Cortex of kidney (tissue), 1 donor: ENCODE measurements at places on chromosomes 5 and 9.

DNA sequence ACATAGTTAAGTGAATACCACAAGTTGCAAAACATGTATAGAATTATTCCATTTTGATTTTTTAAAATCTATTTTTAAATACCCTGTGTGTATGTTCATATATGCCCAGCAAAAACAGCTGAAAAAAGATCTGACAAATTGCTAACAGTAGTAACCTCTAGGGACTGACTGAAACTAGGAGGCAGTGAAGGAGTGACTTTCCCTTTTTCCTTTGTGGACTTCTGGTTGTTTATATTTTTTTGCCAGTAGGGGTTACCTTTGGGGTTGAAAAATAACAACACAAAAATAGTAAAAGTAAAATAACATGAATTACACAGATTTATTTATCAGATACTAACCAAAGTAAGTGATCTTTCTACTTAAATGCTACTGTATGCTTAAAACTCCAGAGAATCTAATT, 2.9 kb downstream of the MEGF9 start:
- DNase-seq: no peak

DNA sequence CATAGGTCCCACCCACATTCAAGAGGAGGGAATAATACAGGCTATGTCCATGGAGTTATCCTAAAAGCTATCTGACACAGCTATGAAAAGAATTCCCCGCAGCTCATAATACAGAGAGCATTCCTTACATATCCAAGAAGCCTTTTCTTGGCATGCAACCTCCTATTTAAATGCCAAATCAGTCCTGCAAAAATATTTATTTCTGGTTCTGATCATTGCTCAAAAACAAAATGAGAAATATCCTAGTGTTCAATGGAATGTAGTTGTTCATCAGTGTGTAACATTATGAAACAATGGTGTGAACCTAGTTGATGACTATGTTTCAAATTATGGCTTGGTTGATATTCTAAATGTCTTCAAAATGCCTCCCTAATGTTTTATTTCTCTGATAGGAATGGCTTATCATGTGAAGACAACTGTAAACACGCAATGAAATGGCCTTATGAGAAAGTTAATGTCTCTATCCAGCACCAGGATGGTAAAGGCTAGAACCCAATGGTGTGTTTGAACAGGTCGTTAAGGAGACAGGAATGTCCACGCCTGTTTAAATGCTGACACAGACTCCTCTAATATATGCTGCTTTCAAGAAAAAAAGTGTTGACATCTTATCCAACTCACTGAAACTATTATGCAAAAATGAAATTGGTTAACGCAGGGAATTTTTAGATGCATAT, 126.7 kb upstream of the CDH6 start:
- DNase-seq: no peak

GRCh38 chr5:170513856-170514525, 10.2 kb downstream of the KCNIP1 start:
- no peak for DNase-seq

DNA sequence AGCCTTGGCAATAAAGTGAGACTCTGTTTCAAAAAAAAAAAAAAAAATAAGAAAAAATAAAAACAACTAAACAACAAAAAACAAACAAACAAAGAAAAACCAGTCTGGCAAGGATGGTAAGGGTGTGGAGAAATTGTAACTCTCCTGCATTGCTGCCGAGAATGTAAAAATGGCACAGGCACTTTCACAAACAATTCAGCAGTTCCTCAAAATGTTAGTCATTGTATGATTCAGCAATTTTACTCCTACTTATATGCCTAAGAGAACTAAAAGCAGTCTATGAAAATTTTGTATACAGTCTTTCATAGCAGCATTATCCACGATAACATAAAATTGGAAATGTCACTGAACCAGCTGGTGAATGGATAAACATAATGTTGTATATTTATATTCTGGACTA, 280.4 kb downstream of the CDH9 start:
- DNase-seq: no peak

GRCh38 chr5:103454770-103455169, 107.8 kb downstream of the NUDT12 start:
- DNase-seq: no peak

DNA sequence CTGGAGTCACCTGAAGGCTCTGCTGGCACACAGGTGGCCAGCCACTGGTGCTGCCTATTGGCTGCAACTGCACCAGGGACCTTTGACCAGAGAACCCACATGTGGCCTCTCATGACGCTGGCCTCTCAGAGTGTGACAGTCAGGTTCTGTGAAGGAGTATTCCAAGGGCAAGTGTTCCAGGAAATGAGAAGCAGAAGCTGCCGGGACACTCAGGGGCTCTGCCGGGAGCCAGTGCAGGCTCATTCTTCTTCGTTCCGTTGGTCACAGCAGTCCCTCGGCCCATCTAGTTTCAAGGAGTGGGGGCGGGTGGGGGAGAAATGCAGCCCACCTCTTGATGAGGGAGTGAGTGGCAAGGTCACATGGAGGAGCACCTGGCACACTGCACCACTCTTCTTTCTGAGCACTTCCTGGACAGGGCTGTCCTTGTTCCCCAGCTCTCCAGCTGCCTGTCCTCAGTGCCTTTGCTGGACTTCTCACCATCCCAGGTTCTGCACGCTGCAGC, 237.5 kb downstream of the GADD45G start:
- no peak for DNase-seq

- DNase-seq: no peak
Observed at GRCh38 chr9:87157366-87158031, 210.2 kb upstream of the GAS1 start.

DNA sequence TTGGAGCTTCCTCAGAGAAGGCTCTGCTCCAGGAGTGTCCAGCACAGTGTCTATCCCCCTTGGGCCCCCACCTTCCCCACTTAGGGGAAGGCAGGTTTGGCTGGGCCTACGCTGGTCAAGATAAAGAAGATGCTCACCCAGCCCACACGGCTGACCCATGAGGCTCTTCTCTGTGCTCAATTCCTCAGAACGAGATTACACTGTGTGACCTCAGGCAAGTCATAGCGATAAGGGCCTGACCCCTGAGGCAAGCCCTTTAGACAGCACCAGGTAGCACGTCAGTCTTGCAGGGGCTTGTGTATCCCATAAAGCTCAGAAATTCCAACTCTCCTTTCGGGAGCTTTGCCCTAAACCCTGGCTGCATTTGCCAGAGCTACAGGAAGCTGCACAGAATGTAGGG, 32.6 kb downstream of the CORO2A start:
- DNase-seq: no peak

DNA sequence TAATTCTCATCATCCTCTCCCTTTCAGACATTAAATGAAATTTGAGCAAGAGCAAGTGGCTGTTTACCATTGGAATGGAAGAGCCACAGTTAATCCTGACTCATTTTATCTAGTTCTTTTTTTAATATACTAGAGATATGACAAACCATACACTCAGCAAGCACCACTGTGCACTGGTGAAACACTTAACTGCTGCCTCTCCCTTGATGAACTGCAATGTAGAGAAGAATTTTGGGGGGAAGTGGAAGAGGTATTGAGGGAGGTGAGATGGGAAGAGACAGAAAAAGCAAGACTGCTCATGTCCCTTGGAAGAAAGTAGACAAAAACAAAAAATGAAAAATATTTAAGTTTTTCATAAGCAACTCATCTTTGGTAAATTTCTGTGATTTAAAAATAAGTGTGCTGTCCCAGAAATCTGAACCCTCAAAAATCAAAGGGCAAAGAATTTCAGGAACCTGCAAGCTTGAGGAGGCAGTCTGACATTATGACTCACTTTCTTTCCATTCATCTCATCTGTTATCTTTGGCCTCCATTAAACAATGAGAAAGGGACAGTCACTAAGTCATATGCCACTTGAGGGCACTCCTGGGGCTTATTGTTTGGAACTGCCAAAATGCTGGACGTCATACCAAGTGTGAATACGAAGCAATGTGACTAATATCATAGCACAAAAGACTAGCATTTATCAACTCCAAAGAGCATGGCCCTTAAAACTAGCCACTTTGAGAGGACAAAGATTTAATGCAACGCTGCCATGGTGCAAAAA, 566.8 kb upstream of the DMAC1 start:
- no peak for DNase-seq

- no peak for DNase-seq
Observed at GRCh38 chr5:80835128-80835527, 125.0 kb upstream of the RASGRF2 start.

DNA sequence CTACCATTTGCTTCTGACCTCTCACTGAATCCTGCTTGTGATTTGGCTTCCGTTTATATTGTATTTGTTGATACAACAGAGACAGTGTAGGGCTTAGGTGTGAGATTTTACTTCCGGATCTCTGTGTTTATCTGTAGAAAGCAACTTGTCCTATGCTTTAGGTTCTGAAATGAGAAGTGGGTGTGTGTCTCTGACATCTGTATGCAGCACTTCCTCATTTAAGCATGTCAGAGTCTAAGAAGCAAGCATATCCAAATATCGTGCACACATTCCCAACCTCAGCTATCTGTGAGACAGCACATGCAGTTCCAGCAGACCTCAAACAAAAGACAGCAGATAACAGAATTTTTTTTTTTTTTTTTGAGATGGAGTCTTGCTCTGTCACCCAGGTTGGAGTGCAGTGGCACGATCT, 16.3 kb downstream of the KLF9 start:
- DNase-seq: no peak

GRCh38 chr5:142840575-142840974, 70.4 kb downstream of the ARHGAP26 start:
- no peak for DNase-seq

- DNase-seq: no peak
Observed at GRCh38 chr9:79152306-79152705, 419.5 kb upstream of the TLE4 start.

- no peak for DNase-seq
Observed at GRCh38 chr5:123454259-123454911, 31.2 kb upstream of the CEP120 start.

GRCh38 chr5:103587185-103587748, 24.7 kb upstream of the NUDT12 start:
- DNase-seq: no peak

GRCh38 chr5:109399092-109399759, 10.5 kb downstream of the PJA2 start:
- DNase-seq: no peak
